ENCODE measurements at places on chromosomes 6 and 20. TPM values are rescaled to one million over a fixed set of nuclear protein-coding genes. Genes with fewer than 3 reads are reported as not detected.

The DYNLRB1 gene
- total RNA-seq = 189 TPM

DNA sequence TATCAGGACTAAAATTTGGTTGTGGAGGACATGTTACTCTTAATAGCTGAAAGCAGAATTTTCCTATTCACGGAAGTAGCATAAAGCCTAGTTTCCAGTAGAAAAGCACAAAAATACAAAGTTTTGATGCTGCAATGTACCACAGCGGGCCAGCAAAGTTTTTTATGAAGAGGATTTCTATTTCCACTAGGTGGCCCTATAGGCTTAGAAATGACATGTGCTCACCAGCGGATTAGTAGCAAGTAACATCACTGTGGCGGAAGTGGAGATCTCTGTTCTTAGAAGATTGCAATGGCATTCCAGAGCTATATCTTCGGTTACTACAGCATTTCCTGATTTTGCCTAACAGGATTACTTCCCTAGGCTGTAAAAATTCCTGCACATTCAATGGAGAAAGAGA lies 1219.0 kb upstream of the EYS start:
- DNase-seq = no peak
- no peak overlapping the region for H3K27ac ChIP-seq
- no peaks in the 10 kb centered on the region for H3K36me3 ChIP-seq
- H3K27me3 ChIP-seq = no peaks in the 10 kb centered on the region
- H3K4me3 ChIP-seq = no peak overlapping the region
- no peaks in the 10 kb centered on the region for H3K4me1 ChIP-seq

The VGLL2 gene
- total RNA-seq = 4.2 TPM

DNA sequence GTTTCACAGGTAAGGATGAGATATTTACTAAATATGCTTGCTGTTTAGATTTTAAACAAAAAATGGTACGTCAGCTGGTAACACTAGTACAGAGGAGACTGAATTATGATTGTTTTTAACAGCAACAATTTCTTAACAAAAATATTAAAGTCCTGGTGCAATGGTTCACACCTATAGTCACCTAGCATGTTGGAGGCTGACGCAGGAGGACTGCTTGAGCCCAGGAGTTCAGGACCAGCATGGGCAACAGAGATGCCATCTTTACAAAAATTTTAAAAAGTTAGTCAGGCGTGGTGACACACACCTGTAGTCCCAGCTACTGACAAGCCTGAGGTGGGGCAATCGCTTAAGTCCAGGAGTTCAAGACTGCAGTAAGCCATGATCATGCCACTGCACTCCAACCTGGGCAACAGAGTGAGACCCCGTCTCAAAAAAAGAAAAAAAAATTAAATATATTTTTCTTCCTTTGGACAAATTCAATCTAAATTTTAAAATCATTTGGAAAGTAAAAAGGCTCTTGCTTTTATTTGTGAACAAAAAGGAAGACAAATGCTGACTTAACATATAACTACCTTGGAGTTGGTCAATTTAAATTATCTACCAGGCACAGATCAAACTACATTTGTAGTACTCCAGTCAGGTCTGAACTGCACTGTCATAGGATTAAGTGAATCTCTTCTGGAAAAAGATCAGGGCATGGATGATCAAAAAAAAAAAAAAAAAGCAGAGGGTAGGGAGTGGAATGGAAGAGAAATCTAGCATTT lies 38.2 kb upstream of the RUNX2 start:
- no peak overlapping the region for H3K27ac ChIP-seq
- no peak overlapping the region for H3K4me3 ChIP-seq
- DNase-seq = no peak
- no peaks in the 10 kb centered on the region for H3K36me3 ChIP-seq
- no peaks in the 10 kb centered on the region for H3K27me3 ChIP-seq
- H3K4me1 ChIP-seq = no peaks in the 10 kb centered on the region

DNA sequence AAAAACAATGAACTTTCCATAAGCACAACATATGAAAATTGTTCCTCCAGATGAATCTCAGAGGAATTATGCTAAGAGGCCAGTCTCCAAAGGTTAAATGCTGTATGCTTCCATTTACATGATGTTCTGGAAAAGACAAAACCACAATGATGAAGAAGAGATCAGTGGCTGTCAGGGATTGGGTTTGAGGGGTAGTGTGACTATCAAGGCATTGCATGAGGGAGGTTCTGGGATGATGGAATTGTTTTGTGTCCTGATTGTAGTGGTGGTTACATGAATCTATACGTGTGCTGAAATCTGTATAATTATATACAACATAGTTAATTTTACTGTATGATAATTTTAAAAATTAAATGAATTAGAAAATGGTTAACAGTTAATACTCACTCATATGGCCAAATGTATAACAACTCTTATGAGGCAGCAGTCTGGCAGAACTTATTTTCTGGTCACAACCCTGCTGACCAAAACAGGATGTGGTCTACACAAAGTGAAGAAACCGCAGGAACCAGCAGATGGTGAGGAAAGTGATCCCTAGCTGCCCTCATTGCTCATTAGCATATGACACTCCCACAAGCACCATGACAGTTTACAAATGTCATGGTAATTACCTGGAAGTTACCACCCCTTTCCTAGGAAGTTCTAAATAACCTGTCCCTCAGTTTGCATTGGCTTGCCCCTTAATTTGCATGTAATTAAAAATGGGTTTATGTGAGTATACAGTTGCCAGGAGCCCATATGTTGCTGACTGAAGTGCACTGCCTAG lies 31.9 kb downstream of the NSFL1C start:
- no peak overlapping the region for H3K27ac ChIP-seq
- H3K4me3 ChIP-seq = no peak overlapping the region

DNA sequence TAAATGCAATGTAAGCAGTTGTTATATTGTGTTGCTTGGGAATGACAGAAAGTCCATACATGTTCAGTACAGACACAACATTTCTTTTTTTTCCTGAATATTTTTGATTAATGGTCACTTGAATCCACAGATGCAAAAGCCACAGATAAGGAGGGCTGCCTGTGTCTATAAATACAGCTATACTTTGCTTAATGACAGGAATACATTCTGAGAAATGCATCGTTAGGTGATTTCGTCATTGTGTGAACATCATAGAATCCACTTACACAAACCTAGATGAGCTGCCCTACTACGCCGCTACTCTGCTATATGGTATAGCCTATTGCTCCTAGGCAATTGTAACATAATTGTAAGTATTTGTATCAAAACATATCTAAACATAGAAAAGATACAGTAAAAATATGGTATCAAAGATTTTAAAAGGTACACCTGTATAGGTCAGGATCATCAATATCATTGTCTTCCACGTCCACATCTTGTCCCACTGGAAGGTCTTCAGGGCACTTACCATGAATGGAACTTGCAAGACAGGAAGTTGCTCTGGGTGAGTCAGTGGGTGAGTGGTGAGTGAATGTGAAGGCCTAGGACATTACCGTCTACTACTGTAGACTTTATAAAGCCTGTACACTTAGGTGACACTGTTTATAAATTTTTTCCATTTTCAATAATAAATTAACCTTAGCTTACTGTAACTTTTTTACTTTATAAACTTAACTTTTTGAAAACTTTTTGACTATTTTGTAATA lies 27.9 kb upstream of the POPDC3 start:
- H3K27ac ChIP-seq = no peak overlapping the region
- H3K4me1 ChIP-seq = no peaks in the 10 kb centered on the region
- no peaks in the 10 kb centered on the region for H3K27me3 ChIP-seq
- H3K4me3 ChIP-seq = no peak overlapping the region

DNA sequence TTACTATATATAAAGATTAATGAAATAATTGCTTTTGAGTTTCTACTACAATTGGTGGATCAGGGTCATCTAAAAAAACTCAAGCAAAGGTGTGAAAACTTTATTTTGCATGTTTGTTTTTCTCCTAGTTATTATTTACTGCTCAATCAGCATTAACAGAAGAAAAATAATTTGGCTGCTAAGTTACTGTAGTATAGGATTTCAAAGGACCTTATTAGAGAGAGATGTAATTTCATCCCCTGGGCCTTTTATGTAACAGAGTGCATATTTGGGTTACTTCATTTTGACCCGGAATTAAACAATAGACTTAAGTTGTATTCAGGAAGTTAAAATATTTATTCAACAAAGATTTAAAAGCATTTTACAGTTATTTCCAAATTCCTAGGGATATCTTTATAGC lies 49.8 kb downstream of the EYA4 start:
- H3K27me3 ChIP-seq = no peaks in the 10 kb centered on the region
- H3K4me1 ChIP-seq = no peaks in the 10 kb centered on the region
- no peak for DNase-seq
- no peak overlapping the region for H3K4me3 ChIP-seq
- H3K36me3 ChIP-seq = no peaks in the 10 kb centered on the region
- no peak overlapping the region for H3K27ac ChIP-seq

GRCh38 chr20:378961-379336 lies 1.6 kb upstream of the TRIB3 start:
- H3K27ac ChIP-seq = no peak overlapping the region
- no peaks in the 10 kb centered on the region for H3K36me3 ChIP-seq
- no peak overlapping the region for H3K4me3 ChIP-seq

DNA sequence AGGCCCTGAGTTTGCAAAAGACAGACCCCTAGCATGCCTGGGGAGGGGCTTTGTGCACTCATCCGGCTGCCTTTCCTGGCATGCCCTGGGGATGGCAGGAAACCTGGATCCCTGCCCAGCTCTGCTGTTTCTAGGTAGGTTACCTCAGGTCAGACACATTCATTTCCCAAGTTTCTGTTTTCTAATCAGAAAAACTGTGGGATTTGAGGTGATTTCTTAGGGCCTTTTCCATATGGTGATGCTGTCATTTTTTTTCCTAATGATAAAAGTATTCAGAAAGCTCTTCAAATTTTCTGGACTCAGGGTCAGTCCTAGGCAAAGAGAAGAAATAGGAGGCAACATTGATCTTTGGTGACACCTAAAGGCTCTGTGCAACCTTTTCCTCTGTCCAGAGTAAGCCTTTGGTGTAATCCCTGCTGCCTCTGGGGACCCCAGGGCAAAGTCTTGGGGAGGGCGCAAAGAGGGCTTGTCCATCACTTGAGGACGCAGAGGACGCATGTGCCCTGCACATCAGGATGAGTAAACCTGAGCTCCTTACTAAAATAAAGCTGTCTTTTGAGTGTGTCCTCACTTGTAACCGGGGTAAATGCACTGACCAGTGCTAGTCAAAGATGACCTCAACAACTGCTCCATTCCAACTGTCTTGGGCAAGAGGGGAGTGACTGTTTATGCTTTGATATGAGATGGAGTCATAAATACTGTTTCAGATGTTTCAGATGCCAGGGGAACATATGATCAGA lies 13.5 kb upstream of the TRAM2 start:
- DNase-seq = no peak
- no peaks in the 10 kb centered on the region for H3K27me3 ChIP-seq
- peaks cover 34% of the 10 kb centered on the region for H3K4me1 ChIP-seq
- no peak overlapping the region for H3K27ac ChIP-seq
- no peaks in the 10 kb centered on the region for H3K36me3 ChIP-seq

The ADGRF4 gene
- not detected for total RNA-seq

The GJA10 gene
- total RNA-seq = not detected

- peak within 1 kb of the TSS; percentile 48 for H3K4me3 ChIP-seq
- no peaks in the 10 kb centered on the region for H3K4me1 ChIP-seq
- H3K36me3 ChIP-seq = no peaks in the 10 kb centered on the region
- H3K27me3 ChIP-seq = peaks cover 29% of the 10 kb centered on the region
- DNase-seq = no peak
These were observed at the start of gene IRF4 for GRCh38 chr6:391559-392440. TSS of gene IRF4 (plus strand) at chr6:391752. CDS start at chr6:393153, 1,401 bp downstream.

GRCh38 chr6:3226481-3227362 lies 731 bp downstream of the TUBB2B start:
- no peaks in the 10 kb centered on the region for H3K36me3 ChIP-seq
- H3K27ac ChIP-seq = no peak overlapping the region
- peaks cover 45% of the 10 kb centered on the region for H3K4me1 ChIP-seq
- DNase-seq = no peak

- H3K4me1 ChIP-seq = no peaks in the 10 kb centered on the region
- no peaks in the 10 kb centered on the region for H3K27me3 ChIP-seq
- no peak for DNase-seq
- H3K4me3 ChIP-seq = no peak overlapping the region
These were observed 2.3 kb upstream of the EPB41L1 start for GRCh38 chr20:36152261-36152660.

- no peak overlapping the region for H3K4me3 ChIP-seq
- peaks cover 32% of the 10 kb centered on the region for H3K36me3 ChIP-seq
- no peak for DNase-seq
- peaks cover 44% of the 10 kb centered on the region for H3K4me1 ChIP-seq
- H3K27ac ChIP-seq = no peak overlapping the region
These were observed 43.4 kb downstream of the TRAF3IP2 start for GRCh38 chr6:111562246-111562645.

DNA sequence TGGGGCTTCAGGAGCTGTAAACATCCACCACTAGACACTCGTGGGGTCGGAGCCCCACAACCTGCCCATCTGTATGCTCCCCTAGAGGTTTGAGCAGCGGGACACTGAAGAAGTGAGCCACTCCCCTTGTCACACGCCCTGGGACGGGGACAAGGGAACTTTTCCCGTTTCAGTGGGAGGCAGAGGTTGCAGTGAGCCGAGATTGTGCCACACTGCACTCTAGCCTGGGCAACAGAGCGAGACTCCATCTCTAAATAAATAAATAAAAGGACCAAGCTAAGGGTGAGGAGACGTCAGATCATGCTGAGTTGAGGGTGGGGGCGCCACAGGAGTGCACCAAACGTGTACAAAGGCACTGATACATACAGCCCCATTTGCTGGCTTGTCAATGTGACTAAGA lies 8.4 kb downstream of the ZCCHC3 start:
- H3K4me3 ChIP-seq = no peak overlapping the region
- H3K4me1 ChIP-seq = peaks cover 24% of the 10 kb centered on the region
- no peak for DNase-seq

DNA sequence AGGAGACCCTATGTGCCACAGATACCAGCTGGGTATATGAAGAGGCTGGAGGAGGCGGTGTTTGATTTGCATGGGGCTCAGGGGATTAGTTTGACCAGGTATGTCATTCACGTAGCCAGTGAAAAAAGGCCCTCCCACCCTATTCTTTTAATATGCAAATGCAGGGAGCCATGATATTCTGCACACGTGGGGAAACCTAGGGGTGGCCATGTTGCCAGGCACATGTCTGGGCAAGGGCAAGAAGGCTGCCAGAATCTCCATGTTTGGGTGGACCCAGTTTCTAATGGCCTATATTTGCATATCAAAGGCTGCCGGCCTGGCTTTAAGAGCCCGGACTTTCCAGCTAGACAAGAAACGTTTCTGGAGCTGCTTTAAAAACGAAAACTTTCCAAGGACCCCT lies 60.4 kb downstream of the SOX4 start:
- H3K4me1 ChIP-seq = no peaks in the 10 kb centered on the region
- H3K4me3 ChIP-seq = no peak overlapping the region
- no peaks in the 10 kb centered on the region for H3K36me3 ChIP-seq
- H3K27ac ChIP-seq = no peak overlapping the region
- no peak for DNase-seq
- H3K27me3 ChIP-seq = no peaks in the 10 kb centered on the region

The VARS2 gene
- 13.6 TPM for total RNA-seq

The OTOR gene
- total RNA-seq = not detected

- H3K4me3 ChIP-seq = no peak overlapping the region
- H3K27ac ChIP-seq = no peak overlapping the region
- peaks cover 4% of the 10 kb centered on the region for H3K4me1 ChIP-seq
- no peaks in the 10 kb centered on the region for H3K36me3 ChIP-seq
- DNase-seq = no peak
These were observed 96.2 kb upstream of the FOXO3 start for GRCh38 chr6:108464418-108465097.

Measured in right atrium auricular region (tissue), 2 donors.